Fibroblast of skin of right quadriceps (primary cell): ENCODE measurements at places on chromosomes 12 and 14.
A peak's percentile ranks its signal among the peaks of the same experiment; 100 is the strongest.

GRCh38 chr12:40184493-40185302, 40.1 kb upstream of the LRRK2 start:
- no peak for DNase-seq

GRCh38 chr12:112148031-112148513, 22.7 kb downstream of the TRAFD1 start:
- peak; percentile 86 for DNase-seq

- no peak for DNase-seq
Measured at GRCh38 chr12:111368291-111368787, 556 bp downstream of the PHETA1 start.

DNA sequence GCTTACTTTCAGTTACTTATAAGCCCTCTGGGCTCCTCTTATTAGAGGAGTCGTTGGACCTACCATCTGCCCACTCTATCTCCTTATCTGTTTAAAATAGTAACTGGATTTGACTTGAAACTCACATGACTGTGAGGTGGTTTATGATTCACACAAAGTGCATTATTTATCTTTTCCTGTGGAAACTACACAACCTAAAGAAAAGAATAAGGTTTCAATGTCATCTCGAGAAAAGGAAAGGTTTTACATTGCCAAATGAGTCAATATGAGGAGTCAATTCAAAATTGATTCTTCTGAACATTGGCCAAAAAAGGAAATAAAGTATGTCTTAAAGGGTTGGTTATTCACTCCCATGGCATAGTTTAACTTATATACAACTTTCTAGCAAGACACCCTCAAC, 225.0 kb upstream of the G2E3 start:
- DNase-seq, result no peak

GRCh38 chr14:103280278-103280928, 53.6 kb upstream of the EIF5 start:
- DNase-seq, result no peak

DNA sequence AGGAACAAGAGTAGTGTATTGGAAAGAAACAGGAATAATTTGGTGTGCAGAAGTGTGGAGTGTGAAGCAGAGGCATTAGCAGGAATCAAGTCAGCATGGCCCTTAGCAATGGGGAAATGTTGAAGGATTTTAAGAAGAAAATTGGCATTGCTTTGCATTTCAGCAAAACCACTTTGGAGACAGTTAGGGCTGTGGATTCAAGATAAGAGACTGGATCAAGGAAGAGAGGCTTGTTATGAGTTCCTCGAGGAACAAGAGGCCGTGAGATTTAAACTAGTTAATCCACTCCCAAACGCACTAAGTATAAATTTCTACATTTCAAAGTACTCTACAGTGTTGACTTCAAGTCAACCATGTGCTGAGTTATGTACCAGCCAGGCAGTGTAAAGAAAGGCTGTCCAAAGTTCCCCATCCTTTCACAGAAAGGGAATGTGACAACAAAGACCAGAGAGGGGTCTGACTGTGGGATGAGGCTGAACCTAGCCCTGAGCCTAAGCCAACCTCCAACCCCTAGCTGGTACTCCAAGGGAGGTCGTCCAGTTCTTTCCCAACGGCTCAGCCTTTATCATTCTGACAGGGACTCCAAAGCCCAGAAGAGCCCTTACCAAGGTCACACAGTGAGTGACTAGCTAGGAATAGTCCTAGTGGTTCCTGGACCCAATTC, 91.2 kb upstream of the BMP4 start:
- no peak for DNase-seq

DNA sequence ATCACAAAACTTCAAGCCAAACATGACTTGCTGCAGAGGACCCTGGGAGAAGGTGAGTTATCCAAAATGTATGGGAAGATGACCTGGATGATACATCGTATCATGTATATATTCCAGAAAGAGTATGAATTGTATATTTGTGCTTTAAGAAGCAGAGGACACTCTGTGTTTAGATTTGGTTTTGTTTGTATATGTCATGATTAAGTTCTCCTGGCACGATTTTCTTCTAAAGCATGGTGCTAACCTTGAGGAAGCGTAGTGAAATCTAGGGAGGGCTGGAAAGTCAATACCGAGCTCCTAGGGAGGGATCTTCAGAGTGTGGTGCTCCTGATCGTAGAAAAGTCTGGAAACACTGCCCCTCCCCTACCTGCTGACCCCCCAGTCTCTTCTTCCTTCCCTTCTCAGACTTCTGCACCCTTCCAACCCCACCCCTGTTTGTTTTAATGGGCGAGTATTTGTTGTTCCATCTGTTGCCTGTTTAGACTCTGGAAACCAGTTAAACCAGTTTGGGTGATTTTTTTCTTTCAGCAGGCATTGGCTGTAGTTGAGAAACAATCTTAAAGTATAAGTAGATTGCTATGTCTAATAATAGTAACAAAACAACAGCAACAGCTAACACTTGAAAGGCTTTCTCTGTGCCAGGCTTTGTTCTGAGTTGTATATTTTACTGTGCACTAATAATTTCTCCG, 141.6 kb downstream of the KICS2 start:
- DNase-seq, result no peak

GRCh38 chr14:60975551-60975950, 5.3 kb downstream of the TRMT5 start:
- no peak for DNase-seq

DNA sequence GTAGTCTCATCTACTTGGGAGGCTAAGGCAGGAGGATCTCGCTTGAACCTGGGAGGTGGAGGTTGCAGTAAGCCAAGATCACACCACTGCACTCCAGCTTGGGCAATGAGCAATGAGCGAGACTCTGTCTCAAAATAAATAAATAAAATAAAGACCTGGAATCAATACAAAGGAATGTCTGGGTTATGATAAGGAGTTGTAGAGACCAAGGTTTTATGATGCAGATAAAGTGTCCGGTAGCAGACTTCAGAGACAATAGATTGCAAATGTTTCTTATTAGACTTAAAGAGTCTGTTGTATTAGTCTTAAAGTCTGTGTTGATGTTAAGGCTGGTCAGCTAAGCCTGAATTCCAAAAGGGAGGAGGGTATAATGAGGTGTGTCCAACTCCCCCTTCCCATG, 35.2 kb upstream of the RNASE1 start:
- no peak for DNase-seq

DNA sequence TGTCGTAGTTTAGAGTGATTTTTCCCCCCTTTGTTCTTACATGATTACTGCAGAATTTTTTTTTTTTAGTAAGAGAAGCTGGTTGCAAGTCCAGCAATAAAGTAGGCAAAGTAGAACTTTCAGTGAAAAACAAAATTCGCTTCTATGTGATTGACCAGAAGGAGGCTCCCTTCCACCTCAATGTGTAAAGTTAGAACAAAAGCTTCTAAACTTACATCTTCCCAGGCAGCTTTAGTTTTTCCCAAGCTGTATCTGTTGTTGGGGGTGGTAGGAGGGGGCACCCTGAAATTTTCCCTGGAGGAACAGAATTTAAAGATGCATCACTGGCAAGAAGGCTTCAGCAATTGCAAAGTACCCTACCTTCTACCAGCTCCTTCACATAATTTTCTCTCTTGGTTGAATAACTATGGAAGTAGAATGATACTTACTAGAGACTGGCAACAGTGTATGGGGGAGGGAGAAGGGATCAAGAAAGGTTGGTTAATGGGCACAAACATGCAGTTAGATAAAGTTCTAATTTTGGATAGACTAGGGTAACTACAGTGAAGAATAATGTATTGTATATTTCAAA, 87.3 kb upstream of the E2F7 start:
- DNase-seq, result peak; percentile 62

- peak; percentile 21 for DNase-seq
Measured at GRCh38 chr12:88052686-88053085, 23.5 kb upstream of the C12orf50 start.

- DNase-seq, result peak; percentile 88
Measured at GRCh38 chr12:63978519-63978918, 134.0 kb downstream of the SRGAP1 start.

DNA sequence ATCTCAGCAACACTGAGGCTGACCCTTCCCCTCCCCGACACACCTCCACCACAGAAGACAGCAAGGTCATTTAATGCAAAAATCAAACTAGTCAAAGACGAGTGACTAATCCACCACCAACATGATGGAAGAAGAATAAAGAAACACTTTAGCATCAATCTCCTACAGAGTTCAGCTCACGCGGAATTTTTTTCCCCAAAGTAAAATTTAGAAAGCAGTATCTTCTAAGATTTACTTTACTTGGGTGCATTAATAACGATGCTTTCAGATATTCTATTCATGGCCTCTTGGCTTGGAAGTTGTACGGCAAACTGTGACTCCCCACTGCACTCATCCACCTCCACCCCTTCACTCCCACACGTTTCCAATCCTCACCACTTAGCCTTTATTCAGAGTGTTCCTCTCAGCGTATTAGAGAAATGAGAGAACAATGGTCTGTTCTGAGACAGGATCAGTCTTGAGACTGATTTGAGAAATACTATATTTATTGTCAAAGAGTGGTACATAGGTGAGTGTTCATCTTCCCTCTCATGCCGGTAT, 1.9 kb downstream of the EGLN3 start:
- no peak for DNase-seq

DNA sequence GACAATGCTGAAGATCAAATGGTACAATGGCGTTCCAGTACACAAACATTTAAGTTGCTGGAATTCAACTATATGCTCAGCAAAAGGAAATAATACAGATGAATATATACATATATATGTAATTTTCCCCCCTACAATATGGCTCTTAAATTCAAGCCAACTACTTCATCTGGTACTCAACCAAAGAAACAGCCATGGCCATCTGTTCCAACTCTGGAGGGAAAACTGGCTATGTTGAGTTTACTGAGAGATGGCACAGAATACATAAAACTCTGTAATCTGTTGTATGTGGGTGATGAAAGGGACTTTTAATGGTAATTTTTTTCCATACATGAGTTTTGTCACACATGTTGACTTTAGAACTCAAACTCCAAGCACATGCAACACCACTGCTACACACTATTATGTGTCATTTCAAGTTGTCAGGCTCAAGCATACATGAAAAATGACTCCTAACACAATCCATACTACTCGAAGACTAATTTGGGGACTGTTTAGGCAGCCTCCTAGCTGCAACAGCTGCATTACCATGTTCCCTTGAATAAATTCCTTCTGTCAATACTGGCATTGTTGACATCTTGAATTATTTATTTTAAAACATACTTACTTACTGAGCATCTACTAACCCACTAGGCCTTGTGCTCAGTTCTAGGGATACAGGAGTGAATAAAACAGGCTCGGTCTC, 38.2 kb upstream of the MAP3K9 start:
- DNase-seq, result no peak

- DNase-seq, result no peak
Measured at GRCh38 chr12:92648242-92649031, 54.4 kb upstream of the PLEKHG7 start.

GRCh38 chr12:74021937-74022336, 515.7 kb upstream of the ATXN7L3B start:
- DNase-seq, result peak; percentile 24

GRCh38 chr14:66140213-66140918, 345.8 kb upstream of the CCDC196 start:
- no peak for DNase-seq

DNA sequence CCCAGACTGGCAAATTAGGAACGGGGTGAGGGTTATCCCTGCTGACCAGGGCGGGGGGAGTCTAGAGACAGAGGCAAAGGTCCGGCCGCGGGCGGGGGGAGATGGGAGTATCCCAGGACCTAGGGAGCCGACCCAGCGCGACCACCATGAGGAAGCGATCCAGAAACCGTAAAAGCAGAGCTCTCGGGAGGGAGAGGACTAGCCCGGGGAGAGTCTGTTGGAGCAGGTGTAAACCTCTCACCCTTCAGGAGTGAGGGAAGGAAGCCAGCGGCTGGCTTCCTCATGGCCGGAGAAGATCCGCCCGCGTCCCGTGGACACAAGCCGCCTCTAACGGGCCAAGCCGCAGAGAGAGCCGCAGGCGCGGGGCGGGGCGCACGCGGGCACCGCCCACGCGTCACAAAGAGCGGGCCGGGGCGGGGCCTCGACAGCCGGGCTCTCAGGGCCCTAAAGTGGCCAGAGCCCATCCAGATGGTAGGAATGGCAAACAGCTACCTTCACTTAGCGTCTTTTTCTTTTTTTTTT, at the start of gene ACRBP:
Gene ACRBP, minus strand, starts transcription at position 350 of the 522 bp plus-strand sequence. Its CDS starts 66 bp downstream, at position 284.
- peak; percentile 40 for DNase-seq

DNA sequence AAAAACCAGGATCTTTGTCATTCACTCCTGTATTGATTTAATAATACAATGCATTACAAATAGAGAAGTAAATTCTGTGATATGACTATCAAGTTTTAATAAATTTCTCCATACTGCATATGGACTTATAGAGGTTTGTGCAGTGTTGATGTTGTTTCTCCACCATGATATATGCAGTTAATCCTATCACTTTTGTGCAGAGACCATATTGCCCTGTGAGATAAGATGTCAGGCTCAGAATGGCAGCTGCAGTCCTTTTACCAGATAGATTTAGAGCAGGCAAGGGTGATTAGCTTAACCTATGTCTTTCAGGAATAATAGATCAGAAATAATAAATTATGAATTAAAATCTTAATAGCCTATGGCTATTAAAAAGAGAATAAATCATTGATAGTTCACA, 38.6 kb upstream of the KCNJ8 start:
- no peak for DNase-seq

GRCh38 chr14:96122496-96122895, 82.1 kb upstream of the BDKRB2 start:
- DNase-seq, result peak; percentile 72

DNA sequence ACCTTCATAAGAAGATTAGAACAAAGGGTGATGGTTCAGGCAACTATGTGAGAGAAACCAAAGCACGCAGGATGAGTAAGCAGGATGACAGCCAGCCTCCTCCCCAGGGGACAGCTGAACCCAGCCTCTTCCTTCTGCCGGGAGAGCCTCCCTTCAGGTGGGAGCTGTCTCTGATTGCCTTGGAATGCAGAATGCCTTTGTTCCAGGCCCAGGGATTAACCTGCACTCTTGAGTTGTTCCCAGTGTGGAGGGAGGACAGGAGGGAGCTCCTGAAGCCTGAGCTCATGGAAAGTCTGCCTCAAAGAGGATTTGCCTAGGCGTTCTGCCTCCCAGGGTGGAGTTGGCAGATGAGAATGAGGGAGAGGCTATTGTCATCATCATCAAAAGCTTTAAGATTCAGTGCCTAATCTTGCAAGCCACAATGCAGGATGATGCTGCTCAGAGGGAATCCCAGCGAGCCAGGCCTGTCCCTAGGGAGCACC, 3.6 kb upstream of the KRT6A start:
- peak; percentile 84 for DNase-seq
